Transverse colon (tissue), 4 donors: ENCODE measurements at places on chromosomes 7 and 10.

DNA sequence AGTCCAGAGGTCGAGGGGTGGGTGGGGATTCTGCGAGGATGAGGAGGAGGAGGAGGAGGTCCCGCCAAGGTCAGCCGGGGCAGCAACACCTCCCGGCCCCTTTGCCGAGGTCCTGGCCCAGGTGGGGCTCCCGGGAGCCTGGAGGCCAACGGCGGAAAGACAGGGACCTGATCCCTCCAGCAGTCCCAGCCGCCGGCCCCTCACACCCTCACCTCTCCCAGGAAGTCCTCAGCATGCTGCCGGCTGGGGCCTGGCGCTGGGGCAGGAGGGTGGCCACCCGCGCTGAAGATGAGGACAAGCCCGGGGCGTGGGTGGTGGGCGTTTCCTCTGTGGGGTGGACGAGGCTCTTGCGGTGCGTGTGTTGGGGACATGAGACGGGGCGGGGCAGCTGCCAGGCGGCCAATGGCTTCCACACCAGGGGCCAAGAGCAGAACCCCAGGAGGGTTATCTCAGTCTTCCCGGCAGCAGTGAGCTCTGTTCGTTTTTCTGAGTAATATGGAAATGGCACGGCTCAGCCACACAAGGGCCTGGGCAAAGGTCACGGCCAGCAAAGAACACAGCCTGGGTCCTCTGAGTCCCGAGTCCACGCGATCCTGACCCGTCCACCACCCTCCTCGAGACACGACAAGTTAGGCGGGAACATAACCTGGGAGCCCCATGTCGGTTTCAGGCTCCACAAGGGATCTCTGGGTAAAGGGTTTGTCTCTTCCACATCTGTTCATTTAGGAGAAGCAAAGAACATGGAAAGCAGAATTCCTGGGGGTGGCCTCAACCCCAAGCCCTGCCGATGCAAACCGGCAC lies 82.9 kb upstream of the PDGFA start:
- peak; percentile 21 for DNase-seq

DNA sequence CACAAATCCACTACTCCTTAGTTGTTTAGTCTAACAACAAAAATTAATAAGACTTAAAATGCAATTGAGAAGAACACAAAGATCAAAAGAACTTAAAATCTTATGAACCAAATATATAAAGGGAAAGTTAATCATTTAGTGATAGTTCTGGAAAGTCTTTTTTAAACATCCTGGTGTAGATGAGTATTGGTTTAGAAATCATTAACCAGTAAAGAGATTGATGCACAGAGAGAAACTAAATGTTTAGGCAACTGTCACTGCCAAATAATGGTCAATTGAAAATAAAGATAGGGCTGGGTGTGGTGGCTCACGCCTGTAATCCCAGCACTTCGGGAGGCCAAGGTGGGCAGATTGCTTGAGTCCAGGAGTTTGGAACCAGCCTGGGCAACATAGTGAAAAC lies 44.9 kb downstream of the SP8 start:
- DNase-seq: no peak

DNA sequence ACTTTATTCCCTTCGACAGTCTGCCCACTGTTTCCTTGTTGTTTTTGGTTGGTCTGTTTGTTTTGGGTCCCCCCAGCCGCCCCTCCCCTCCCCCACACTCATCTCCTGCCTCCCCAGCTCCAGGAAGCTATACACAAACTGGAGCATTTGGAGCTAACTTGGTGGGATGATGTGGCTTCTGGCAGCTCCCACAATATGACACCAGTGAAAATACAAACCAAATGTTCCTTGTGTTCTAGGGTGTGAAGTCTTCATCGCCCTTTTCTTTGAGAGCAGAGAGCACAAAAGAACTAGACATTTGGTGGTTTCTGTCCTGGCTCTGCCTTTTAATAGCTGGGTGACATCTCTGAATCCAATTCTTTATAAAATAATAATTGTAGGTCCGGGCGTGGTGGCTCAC lies 33.8 kb downstream of the CREB5 start:
- DNase-seq: no peak

DNA sequence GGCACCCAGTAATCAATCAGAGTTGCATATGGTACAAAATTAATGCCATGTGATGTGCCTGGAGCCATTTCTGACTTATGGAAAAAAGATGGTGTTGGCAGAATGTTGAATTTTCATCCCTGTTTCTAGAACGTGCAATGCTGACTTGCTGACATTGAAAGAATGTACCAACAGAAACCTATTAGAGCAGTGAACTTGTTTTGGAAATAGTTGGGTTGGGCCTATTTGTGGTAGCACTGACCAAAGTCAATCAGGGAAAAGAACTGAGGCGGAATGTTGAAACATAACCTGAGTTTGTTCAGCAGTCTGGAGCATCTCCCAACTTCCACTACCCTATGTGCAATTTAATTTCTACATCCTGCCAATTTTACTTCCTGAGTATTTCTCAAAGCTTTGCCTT lies 11.7 kb upstream of the KIAA1217 start:
- DNase-seq: no peak

GRCh38 chr7:82665966-82666507 lies 222.5 kb upstream of the CACNA2D1 start:
- DNase-seq: no peak

DNA sequence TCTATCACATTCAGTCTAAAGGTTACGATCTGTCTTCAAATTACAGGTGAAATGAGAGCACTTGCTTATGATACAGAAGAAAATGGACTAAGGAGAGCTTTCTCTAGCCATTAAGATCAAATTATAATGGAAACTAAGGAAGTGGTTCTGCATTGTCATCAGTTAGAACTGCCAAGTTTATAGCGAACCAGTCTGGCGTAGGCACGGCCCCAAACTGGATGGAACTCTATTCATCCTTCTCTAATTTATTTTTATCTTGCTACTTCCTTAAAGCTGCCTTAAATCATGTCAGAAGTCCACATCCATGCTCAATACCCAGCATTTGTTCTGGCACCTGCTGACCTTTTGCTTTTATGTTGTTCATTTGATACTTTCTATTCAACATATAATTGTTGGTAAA lies 63.7 kb upstream of the APBB1IP start:
- no peak for DNase-seq

GRCh38 chr7:124761164-124761715 lies 4.4 kb downstream of the GPR37 start:
- no peak for DNase-seq

- peak; percentile 58 for DNase-seq
These were observed 436 bp downstream of the GNB2 start for GRCh38 chr7:100673942-100674410.

DNA sequence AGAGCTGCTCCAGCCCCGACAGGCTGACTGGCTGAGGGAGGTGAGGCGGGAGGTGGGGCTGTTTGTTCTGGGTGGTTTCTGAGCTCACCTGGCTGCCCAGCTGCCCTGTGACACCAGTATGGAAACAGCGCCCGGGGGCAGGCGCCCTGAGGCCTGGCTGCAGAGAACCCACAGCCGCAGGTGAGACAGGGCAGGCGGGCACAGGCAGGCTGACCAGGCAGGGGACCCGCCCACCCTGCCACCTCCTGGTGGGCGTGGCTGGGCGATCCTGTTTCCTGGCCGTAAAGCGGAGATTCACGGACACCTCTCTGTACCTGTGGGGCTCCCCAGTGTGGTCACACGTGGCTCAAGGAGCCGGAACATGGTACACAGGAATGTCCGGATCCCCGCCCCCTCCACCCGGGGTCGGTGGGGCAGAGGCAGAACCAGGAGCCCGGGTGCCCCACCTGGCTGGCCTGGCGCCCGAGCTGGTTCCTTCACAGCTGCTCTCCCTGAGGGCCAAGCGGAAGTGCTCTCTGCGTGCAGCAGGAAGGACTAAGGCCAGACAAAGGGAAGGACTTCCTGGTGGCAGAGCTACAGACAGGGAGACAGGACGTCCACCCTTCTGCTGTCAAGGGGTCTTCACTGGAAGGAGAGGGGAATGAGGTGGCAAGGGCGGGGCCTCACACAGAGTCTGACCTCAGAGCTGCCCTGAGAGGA lies 3.9 kb downstream of the MICALL2 start:
- DNase-seq: peak; percentile 87

GRCh38 chr10:8227246-8227645 lies 172.8 kb downstream of the GATA3 start:
- no peak for DNase-seq

GRCh38 chr10:122707535-122707934 lies 7.9 kb upstream of the C10orf120 start:
- no peak for DNase-seq

DNA sequence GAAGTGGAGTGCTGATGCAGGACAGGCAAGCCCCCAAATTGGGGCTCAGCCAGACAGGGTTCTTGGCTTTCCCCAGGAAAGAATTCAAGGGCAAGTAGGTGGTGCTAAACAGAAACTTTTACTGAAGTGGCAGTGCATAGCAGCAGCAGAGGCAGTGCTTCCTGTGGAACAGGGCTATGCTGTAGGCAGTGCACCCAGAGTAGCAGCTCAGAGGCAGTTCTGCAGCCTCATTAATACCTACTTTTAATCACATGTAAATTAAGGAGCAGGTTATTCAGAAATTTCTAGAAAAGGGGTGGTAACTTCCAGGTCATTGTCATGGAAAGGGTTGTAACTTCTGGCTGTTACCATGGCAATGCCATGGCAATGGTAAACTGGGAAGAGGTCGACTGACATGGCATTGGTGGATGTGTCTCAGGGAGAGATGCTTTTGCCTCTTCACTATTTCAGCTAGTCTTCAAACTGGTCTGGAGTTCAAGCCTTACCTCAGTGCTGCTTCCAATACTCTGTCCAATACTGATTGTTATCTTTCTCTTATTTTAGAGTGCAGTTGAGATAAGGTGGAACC lies 29.2 kb downstream of the PRSS58 start:
- no peak for DNase-seq
